Daoy (cell line): ENCODE measurements at places on chromosomes 7 and 10. TPM values are rescaled to one million over a fixed set of nuclear protein-coding genes. Genes with fewer than 3 reads are reported as not detected.

Gene GPR26
- total RNA-seq: 0.11 TPM in 1 of 2 replicates, not detected in the other

Gene AGK
- total RNA-seq: 32.6 and 38.7 TPM in 2 replicates

Gene PARG
- total RNA-seq: 18.0 and 22.6 TPM in 2 replicates

Gene PAPOLB
- total RNA-seq: not detected in 2 replicates

Gene SPDYE2B
- not detected in 2 replicates for total RNA-seq
